GM12864 (cell line): ENCODE measurements at places on chromosomes 7 and 10.

DNA sequence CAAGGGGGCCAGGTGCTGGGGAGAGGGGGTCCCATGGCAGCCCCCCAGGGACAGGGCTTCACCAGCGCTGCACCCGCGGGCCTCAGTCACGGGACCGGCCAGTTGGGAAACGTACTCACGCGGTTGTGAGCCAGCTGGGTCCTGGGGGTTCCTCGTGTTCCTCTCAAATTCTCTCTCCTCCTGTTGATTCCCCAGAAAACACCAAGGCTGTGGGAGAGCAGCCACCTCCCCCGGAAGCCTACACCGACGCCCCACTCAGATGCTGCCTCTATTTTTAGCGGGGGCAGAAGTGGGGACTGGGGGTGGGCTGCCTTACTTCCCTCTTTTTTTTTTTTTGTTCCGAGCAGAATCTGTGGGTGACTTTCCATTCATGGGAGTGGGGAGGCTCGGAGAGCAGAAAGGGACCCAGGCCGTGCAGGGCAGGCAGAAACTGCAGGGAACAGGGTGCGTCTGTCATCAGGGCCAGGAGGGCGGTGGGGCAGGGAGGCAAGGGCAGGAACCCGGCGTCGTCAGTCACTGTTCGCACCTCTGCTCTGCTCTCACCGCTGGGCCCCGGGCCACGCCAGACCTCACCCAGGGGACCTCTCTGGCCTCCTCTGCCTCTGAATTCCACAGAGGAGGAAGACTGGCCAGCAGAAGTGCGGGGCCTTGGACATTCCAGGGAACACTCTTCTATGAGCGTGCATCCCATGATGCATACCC, 63.1 kb downstream of the CARD11 start:
- DNase-seq, result no peak

DNA sequence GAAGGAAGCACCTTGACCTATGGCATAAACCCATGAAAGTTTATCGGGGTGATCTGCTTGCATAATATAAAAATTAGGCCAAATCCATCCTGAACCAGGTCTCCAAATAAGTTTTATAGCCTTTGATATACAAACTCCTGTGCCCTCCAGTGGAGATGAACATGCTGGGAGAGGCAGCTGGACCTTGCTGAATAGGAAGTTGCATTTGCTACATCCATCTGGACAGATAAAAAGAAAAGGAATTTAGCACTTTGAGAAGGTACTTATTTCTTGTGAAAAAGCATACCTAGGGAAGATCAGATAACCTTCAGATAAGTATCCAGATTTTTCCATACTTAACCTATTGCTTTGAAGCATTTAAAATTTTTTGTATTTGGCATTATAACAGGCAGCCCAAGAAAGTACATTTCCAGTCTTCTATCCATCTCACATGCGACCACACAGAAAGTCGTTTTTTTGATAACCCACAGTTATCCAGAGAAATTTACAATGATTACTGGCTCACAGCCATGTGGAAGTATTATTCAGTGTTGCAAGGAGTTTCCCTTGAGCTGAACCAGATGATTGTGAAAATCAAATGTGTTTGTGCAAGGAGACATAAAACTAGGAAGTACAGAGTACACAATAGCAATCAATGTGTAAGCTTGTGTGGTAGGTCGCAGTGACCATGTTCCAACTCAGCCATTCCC, 124.4 kb upstream of the STK17A start:
- DNase-seq, result no peak

DNA sequence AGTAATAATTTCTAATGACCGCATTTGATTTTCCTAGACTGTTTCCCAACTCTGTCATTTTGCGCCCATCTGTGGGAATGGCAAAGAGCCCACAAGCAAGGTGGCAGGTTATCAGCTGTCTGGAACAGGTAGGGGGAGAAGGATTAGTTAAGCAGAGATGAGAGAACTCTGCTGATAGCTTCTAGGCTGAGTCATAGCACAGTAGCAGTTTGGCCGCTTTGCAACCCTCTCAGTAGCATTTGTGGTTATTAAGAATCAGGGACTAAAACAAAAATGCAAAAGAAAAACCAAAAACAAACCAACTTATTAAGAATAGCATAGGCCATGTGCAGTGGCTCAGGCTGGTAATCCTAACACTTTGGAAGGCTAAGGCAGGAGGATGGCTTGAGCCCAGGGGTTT, 602.7 kb upstream of the SORCS1 start:
- no peak for DNase-seq

GRCh38 chr7:107692501-107692900, 31.9 kb downstream of the SLC26A4 start:
- DNase-seq, result no peak

- no peak for DNase-seq
Observed at GRCh38 chr7:131462059-131462458, 94.4 kb downstream of the PODXL start.

GRCh38 chr7:116953372-116953905, at the start of gene ST7:
TSS of gene ST7 (plus strand) at chr7:116953501. CDS start at chr7:116953541, 40 bp downstream.
- DNase-seq, result no peak

- no peak for DNase-seq
Observed at GRCh38 chr7:157233677-157234076, 95.0 kb downstream of the UBE3C start.

DNA sequence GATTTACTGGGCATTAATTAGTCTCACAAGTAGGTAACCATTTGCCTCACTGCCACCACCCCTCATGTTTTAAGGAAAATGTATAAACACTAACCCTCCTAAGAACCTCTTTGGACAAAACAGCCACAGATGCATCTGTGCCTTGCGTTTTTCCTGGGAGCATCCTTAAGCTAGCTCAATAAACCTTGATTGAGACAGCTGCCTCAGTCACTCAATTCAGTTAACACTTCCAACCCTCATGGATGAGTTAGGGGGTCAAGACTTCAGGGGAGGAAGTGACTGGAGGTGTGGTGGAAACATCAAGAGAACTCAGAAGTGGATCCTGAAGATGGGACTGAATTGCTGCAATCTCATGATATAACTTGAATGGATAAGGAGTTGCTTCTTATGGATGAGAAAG, 31.5 kb downstream of the CUL2 start:
- no peak for DNase-seq

GRCh38 chr7:124723012-124723411, 42.6 kb downstream of the GPR37 start:
- no peak for DNase-seq

- no peak for DNase-seq
Observed at GRCh38 chr10:22651276-22651980, 63.0 kb downstream of the PIP4K2A start.

DNA sequence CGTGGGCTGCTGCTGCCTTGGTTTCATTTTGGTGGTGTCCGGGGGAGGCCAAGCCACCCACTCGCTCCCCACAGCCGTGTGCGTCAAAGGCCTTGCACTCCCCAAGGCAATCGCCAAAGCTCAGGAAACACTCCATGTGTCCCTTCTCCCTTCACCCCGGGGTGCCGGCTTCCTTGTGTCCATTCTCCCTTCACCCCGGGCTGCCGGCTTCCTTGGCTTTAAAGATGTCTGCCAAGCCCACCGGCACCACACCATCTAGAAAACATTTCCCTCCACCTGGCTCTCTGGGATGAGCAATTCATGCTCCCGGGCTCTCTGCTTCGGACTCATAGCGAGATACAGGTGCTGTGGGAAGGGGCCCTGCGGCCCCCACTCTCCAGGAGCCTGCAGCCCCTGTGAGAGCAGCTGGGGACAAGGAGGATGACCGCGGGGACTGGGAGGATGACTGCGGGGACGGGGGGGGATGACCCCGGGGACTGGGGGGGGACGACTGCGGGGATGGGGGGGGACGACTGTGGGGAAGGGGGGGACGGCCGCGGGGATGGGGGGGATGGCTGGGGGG, 322.1 kb downstream of the DNAJB6 start:
- no peak for DNase-seq

GRCh38 chr7:145884716-145885514, 231.7 kb upstream of the CNTNAP2 start:
- no peak for DNase-seq

DNA sequence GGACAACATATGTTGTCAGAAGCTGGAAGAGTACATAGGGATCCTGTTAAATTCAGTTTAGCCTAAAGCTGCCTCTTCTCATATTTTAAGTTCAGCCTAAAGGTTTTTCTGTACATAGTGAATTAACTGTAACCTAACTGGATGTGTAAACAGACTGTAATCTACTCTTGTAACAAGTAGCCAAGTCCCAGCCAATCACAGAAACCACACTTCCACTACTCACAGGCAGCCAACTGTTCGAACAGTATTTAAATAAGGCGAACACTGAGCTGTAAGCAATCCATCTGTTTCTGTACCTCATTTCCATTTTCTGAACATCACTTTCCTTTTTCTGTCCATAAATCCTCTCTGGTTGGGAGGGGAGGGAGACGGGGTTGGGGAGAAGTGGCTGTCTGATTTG, 15.0 kb upstream of the STN1 start:
- DNase-seq, result no peak

DNA sequence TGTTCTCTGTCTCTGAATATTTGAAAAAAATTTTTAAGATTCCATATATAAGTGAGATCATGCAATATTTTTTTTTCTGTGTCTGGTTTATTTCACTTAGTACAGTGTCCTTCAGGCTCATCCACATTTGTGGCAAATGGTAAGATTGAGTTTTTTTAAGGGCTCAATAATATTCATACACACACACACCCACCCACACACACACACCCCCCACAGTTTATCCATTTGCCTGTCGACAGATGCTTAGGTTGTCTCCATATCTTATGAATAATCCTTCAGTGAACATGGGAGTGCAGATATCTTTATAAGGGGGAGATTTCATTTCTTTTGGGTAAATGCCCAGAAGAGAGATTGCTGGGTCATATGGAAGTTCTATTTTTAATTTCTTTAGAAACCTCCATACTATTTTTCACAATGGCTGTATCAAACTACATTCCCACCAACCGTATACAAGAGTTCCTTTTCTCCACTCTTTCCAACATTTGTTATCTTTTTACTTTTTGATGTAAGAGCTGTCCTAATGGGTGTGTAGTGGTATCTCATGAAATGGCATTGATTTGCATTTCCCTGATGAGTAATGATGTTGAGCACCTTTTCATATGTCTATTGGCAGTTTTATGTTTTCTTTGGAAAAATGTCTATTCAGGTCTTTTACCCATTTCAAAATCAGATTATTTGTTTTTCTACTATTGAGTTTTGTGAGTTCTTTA, 35.0 kb downstream of the AUTS2 start:
- no peak for DNase-seq

GRCh38 chr10:75070961-75071428, 40.5 kb upstream of the SAMD8 start:
- no peak for DNase-seq

- DNase-seq, result peak; percentile 22
Observed at GRCh38 chr7:65722361-65722792, 150.5 kb upstream of the VKORC1L1 start.

DNA sequence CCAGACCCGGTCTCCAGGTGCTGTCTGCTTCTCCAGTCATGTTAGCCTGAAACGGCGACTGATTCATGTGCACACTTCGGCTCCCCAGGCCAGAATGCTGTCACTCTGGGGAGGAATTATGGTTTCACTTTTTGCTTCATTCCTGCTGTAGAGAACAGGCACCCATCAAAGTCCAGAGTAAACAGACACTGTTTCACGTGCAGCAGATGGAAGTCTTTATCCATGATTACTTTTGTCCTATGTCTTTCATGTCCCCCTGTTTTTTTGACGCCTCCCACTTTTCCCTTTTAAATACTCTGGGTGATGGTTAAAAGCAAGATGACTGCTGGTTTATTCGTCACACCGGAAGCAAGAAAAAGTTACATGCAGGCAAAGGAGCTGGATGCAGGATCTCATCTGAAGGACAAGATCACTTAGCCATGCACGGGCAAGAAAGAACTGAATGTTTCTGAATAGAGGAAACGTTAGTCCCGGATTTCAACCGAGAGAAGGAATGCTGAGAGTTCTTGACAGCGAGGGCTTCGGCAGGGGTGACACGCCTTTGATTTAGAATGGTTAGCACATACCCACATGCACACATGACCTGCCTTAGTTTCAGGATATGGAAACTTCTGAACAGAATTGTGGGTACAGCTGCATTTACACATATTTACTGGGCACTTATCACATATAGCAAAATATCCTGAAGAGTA, 250.0 kb upstream of the KLF6 start:
- DNase-seq, result no peak

GRCh38 chr7:73827567-73828106, 3.2 kb upstream of the CLDN4 start:
- no peak for DNase-seq

DNA sequence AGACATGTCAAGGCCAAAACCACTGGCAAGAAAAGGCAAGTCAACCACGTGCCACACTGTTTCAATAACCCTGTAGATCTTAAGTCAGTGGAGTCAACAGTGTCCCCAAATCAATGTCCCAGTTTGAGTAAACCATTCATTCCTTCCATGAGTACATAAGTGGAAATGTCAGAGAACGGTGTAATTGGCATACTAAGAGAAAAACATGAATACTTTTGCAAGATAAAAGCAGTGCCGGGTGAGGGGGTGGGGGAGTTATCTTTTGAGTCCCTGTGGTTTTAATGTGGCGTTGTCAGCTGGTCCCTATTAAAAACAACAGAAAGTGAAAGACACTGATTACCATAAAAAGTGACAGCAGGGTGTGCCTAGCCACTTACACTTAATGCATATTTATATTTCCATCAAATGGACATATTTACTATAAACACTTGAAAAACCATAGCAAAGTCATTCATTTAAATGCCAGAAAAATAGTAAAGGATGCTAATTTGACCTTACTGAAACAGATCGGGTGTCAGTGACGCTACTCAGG, 37.8 kb downstream of the RSU1 start:
- peak; percentile 15 for DNase-seq

DNA sequence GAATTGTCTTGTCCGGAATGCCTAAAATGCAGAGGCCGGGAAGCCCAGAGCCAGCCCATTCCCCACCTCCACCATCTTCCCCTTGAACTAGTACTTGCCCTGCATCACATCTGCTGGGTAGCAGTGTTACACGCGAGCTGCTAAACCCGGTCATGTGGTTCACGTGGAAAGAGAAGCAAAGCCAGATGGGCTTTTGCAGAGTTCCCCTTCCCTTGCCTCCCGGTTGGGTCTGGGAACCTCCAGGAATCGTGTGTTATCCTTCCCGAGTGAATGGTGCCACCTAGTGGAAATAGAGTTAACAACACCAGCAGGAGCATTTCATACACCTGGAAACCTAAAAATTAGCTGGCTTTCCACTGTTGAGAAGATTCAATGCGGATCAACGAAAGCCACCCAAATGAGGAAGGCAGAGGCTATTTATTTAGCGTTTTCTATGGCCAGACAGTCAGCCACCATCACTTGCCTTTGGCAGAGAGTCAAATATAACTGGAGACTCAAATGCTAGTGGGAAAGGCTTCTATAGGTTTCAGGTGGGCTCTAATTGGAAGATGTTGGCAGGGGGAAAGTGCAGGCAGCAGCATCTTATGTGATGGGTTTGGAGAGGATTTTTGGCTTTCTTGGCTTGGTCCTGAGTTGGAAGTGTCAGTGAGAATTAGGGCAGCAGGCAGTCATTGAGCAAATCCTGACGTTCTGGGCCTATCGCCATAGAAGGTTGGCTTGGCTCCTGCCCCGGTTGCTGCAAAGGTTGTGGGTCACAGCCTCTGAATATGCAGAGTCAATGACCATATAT, 12.9 kb upstream of the DENND2A start:
- DNase-seq, result no peak

DNA sequence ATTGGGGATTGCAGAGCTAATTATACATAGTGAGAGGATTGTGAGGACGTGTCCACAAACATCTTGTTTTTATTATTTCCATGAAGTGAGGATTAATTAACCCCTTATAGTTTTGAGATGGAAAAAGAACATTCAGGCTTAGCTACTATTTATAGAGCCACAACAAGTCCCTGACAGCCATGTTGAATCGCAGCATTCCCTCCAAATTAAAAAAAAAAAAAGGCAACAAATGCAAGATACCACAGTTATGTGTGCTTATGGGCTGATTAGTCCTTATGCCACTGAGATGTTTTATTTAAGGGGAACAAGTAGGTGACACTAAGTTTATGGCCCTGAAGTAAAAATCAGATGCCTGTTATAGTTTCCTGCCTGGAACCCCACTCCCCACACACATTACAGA, 350.3 kb downstream of the GPAM start:
- DNase-seq, result no peak
